ENCODE measurements at places on chromosomes 4 and X.

GRCh38 chr4:145102619-145103018, 4.5 kb downstream of the ABCE1 start:
- no peak for DNase-seq

DNA sequence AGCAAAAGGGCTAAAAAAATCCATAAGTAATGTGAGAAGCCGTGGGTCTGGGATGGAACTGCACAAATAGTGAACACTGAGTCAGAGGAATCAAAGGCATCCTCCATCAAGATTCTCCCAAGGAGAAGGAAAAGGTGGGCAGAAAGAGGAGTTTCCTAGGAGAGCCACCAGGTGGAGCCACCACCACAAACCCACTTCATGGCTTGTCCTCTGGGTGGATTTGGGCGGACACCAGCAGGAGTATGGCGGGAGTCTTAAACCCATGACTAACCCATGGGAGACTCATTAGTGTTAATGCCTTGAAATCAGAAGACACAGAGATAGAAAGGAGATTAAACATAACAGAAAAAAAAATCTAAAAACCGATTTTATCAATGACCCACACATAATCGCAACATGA, 147.7 kb downstream of the SH3KBP1 start:
- peak; percentile 20 for DNase-seq

DNA sequence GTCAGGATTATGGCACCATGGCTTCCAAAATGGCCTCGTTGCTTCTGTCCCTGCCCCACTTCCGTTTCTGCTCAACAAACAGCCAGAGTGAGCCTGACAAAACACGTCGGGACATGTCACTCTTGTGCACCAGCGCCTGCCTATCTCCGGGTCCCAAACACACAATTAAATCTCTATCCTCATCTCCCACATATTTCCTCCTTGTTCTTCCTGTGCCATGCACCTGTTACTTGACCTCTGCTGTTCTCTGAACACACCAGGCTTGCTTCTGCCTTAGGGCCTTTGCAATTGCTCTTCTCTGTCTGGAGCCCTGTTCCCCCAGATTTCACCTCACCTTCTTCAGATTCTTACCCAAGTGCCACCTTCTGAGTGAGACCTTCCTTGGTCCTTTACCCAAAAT, 12.7 kb upstream of the CD38 start:
- DNase-seq, result no peak

DNA sequence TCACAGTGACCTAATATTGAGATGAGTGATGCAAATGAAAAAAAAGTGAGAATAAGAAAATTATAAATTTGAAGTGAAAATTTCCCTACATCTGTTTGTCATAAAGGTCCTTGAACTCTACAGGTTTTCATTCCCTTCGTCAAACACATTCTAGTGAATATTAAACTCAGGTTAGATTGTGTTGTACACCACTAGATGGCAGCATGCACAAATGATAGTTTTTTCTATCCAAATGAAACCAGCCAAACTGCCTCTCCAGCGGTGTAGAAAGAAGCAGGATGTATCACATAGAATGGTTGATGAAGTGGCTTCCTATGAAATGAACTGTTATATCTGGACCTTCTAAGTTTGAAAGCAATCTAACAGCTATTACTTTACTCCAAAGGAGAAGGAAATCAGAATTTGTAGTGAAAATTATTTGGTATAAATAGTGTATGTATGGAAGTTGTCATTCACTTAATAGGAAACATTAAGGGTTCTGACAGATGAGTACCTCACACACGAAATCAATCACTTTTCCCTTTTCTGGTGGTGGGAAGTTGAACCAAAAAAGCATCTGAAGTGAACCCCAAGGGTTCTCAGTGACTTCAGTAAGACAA, 382.7 kb downstream of the UNC5C start:
- DNase-seq, result no peak

DNA sequence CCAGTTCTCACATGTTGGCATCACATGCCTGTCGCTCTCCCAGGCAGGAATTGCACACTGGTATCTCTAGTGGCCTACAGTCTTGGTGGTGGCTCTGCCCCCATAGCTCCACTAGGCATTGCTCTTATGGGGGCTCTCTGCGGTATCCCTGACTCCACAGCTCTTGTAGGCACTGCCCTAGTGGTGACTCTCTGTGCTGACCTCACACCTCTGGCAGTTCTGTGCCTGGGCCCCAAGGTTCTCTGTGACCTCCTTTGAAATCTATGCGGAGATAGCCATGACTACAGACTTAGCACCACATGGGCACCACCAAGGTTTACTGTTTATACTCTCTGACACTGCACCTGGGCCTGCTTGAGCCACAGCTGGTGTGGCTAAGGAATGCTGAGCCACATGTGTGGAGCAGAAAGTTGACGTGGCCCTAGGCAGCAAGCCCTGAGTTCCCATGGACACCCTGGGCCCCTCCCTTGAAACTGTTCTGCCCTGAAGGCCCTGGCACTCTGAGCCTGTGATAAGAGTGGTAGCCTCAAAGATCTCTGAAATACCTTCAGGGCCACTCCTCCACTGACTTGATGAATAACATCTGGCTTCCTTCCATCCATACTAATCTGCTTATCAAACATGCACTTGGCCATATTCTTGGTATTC, 8.0 kb downstream of the SLC9B1 start:
- DNase-seq, result no peak

GRCh38 chrX:39293203-39293602, 491.9 kb downstream of the MID1IP1 start:
- DNase-seq, result no peak

DNA sequence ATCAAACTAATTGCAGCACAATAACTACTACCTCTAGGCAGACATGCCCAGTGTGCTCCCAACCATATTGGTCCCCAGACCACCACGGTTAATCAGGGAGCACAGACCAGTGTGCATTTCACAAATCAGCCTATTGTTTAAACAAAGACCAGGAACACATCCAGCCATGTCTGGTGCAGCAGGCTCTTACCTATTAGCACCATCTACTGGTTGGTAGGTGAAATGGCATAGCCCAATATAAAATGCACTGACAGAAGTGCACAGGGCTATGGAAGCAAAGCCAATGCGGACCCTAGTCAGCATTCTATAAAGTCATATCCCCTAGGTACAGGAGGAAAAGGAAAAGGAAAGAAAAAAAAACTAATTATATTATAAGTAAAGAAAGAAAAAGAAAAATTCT, 15.5 kb upstream of the CYLC1 start:
- no peak for DNase-seq

Data from stimulated activated CD4-positive, alpha-beta T cell treated with anti-CD3 and anti-CD28 coated beads, Interleukin-15, amount 100 ng/mL, for 1 hour (primary cell).